Uterus (tissue), 4 donors: ENCODE measurements at places on chromosomes 1 and 21.

GRCh38 chr1:72018562-72018961, 263.8 kb downstream of the NEGR1 start:
- H3K4me3 ChIP-seq: no peak overlapping the region
- no peaks in the 10 kb centered on the region for H3K4me1 ChIP-seq

DNA sequence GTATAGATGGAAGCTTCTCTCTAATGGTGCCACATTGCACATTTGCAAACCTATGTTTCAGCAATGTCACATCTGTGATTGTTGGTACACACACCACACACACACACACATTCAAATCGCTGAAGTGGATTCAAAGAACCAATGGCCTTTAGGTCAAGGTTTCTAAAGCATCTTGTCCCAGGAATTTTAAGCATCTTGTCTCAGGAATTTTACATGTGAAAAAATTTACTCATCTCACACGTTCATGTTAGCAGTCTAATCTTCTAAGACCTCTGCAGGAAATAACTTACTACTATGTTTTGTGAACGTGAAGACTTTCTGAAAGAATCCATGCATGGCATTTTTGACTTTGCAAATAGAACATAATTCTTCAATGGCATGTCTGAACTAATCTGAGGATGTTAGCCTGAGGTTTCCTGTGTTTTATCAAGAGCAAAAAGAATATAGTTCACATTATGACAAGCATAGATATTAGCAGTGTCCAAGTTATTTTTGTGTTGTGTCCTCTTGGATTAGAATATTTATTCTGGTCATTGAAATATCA, 125.1 kb downstream of the CYYR1 start:
- H3K4me1 ChIP-seq: no peaks in the 10 kb centered on the region
- DNase-seq: no peak
- H3K36me3 ChIP-seq: no peaks in the 10 kb centered on the region
- H3K27ac ChIP-seq: no peak overlapping the region
- no peak overlapping the region for H3K4me3 ChIP-seq
- H3K27me3 ChIP-seq: no peaks in the 10 kb centered on the region

GRCh38 chr1:39266269-39266668, 61.8 kb downstream of the MACF1 start:
- H3K4me3 ChIP-seq: no peak overlapping the region
- H3K27me3 ChIP-seq: no peaks in the 10 kb centered on the region
- peaks cover 20% of the 10 kb centered on the region for H3K4me1 ChIP-seq
- no peak for DNase-seq
- H3K27ac ChIP-seq: peak overlapping the region; percentile 96
- H3K36me3 ChIP-seq: no peaks in the 10 kb centered on the region

GRCh38 chr1:54011316-54012007, 6.5 kb downstream of the LDLRAD1 start:
- H3K4me1 ChIP-seq: no peaks in the 10 kb centered on the region
- no peaks in the 10 kb centered on the region for H3K36me3 ChIP-seq
- no peak overlapping the region for H3K4me3 ChIP-seq
- H3K27me3 ChIP-seq: no peaks in the 10 kb centered on the region
- DNase-seq: no peak

- no peaks in the 10 kb centered on the region for H3K27me3 ChIP-seq
- DNase-seq: peak; percentile 96
- H3K4me3 ChIP-seq: peak overlapping the region; percentile 17
- peaks cover 41% of the 10 kb centered on the region for H3K4me1 ChIP-seq
- peak overlapping the region; percentile 96 for H3K27ac ChIP-seq
- no peaks in the 10 kb centered on the region for H3K36me3 ChIP-seq
These were observed 15.3 kb upstream of the SKI start for GRCh38 chr1:2212532-2213491.

DNA sequence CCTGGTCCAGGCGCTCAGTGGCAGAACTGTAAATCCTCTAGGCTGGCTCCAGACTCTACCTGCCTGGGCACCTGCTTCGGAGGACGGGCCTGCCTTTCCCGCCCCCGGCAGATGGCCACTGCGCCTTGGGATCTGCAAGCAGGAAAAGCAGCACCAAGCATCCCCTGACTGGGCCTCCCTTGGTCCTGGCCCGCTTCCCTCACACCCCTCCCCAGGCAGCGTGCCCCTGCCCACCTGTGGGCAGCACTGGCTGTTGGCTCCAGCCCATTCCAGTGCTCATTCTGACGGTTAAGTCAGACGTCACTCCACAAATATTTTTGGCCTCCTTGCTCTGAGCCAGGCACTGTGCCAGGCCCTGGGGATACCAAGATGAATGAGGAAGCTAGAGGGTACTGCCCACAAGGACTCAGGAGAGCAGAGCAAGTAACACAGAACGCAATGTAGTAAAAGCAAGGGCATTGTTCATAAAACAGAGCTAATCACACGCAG, 22.0 kb upstream of the BLACAT1 start:
- H3K27ac ChIP-seq: no peak overlapping the region
- H3K27me3 ChIP-seq: no peaks in the 10 kb centered on the region
- no peaks in the 10 kb centered on the region for H3K4me1 ChIP-seq
- H3K4me3 ChIP-seq: no peak overlapping the region
- DNase-seq: peak; percentile 41

DNA sequence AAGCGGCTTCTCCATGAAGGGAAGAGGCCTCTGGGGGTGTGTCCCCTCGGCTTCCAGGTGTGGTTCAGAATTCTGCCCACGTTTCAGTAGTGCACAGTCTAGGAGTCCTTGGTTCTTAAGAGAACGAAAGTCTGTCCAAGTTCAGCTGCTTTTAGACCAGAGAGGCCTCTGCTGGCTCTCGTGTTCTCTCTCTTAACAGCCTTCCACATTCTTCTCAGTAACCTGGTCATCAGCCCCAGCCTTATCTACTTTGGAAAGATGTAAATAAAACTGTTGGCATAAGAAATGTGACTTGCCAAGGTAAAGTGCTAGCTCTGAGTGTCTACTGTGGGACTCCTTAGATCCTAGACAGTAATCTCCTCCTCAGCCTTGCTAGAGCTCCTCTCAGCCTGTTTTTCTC, 15.3 kb upstream of the STUM start:
- H3K27me3 ChIP-seq: no peaks in the 10 kb centered on the region
- no peak for DNase-seq
- no peaks in the 10 kb centered on the region for H3K36me3 ChIP-seq
- no peak overlapping the region for H3K4me3 ChIP-seq
- no peaks in the 10 kb centered on the region for H3K4me1 ChIP-seq

- H3K27me3 ChIP-seq: no peaks in the 10 kb centered on the region
- H3K36me3 ChIP-seq: no peaks in the 10 kb centered on the region
- H3K27ac ChIP-seq: no peak overlapping the region
- no peak overlapping the region for H3K4me3 ChIP-seq
- no peaks in the 10 kb centered on the region for H3K4me1 ChIP-seq
- DNase-seq: no peak
These were observed 13.6 kb upstream of the GPR137B start for GRCh38 chr1:236128646-236129178.

GRCh38 chr1:58929671-58930325, 146.0 kb upstream of the JUN start:
- H3K36me3 ChIP-seq: no peaks in the 10 kb centered on the region
- no peak overlapping the region for H3K27ac ChIP-seq
- DNase-seq: no peak
- H3K4me3 ChIP-seq: no peak overlapping the region

- no peaks in the 10 kb centered on the region for H3K27me3 ChIP-seq
- H3K27ac ChIP-seq: no peak overlapping the region
- DNase-seq: no peak
- no peak overlapping the region for H3K4me3 ChIP-seq
- no peaks in the 10 kb centered on the region for H3K36me3 ChIP-seq
These were observed 88.9 kb upstream of the HAO2 start for GRCh38 chr1:119279456-119280381.

DNA sequence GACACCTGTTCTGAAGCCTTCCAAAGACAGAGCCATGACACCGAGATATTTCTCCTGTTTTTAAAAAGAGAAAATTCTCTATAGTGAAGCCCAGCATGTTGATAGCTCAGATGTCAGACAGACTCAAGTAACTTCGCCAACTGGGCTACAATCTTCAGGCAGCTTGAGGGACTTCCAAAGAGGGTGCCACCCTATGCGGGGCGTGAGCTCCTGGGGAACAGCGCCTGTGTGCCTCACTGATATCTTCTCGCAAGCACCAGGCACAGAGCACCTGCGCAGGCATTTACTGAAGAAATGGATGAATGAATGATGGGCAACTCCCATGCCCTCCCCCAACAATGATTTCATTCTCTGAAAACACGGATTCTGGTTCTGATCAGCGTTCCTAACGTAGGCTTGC, 17.6 kb downstream of the RIPK4 start:
- DNase-seq: no peak
- no peaks in the 10 kb centered on the region for H3K27me3 ChIP-seq
- no peak overlapping the region for H3K4me3 ChIP-seq
- no peak overlapping the region for H3K27ac ChIP-seq
- no peaks in the 10 kb centered on the region for H3K36me3 ChIP-seq

DNA sequence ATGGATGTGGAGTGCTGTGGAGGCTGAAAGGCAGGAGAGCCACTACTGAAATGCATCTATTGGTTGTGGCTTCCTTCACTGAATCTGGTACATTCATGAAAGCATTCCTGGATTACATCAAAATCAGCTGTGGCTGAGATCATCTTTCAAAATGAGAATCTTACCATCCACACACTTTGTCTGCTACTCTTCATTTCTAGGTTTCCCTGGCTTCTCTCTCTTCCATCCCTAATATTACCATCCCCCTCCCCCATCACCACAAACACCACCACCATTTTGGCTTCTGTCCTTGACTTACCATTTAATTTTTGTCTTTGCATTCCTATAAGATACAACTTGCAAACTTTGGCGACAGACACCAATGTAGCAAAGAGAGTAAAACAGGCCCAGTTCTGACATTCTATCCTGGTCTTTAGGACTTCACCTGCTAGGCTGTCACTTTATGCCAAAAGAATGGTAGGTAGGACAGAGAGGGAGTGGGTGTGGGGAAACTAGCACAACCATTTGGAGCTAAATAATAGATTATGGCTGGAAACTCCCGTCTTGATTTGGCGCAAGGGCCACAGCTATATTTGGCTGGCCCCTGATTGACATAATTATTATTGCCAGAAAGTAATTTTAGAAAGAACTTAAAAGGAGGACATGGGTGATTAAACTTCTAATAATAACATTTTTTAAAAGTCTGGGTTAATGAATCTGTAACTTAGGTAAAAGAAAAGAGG, 15.1 kb upstream of the DUSP10 start:
- DNase-seq: no peak
- H3K27me3 ChIP-seq: no peaks in the 10 kb centered on the region
- H3K27ac ChIP-seq: no peak overlapping the region
- H3K36me3 ChIP-seq: no peaks in the 10 kb centered on the region
